ENCODE measurements at places on chromosomes 1 and 21.

DNA sequence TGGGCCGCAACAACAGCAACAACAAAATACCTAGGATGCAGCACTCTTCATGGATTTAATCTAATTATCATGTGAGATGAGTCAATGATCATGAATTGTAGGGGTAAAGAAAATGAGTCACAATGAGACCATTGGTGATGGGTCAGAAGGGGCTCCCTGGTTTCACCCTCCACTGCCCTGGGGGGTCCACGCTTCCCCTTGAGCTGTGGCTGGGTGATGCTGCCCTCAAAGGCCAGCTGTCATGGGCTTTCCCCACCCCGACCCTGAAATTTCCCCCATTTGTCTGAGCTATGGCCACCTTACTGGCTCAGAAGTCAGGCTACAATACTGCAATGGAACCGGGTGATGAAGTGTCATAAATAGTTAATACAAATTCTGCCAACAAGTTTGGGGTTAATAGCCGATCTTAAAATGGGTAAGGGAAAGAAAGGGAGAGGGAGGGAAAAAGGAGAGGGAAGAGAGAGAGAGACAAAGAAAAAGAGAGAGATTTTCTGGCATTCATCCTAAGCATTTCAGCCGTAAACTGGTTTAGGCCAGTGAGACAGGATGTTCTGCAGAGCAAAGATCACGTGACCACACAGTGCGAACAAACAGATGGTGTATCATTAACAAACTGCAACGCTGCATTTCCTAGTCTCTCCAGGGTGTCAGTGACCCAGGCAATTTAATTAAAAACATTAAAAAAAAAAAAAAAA lies 143.4 kb upstream of the ERRFI1 start:
- peak; percentile 61 for DNase-seq

DNA sequence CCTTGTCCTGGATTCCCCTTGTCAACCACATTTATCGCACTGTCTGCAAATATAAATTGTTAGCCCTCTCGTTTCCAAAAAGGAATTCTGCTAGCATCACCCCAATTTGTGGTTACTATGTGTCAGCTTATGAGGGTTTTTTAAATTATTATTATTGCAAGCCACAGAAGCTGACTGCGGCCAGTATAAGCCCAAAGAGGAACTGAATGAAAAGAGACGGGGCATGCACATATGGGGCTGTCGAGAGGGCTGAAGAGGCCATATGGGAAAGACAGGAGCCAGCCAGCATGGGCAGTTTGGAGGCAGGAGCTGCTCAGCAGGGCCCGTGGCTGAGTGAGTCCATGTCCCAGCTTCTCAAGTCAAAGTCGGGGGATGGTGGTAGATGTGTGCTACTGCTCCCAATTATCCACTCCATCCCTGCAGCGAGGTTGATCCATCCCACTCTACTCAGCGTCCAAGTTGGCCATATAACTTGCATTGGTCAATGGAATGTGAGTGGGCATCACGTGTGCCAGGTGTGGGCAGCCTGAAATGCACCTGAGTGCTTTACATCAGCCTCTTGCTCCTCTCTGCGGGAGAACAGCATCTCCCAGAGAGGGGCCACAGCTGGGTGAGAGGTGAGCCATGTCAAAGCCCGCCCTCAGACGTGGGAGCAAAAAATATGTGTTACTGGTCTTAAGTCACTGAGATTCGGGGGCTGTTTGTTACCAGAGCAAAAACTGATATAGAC lies 37.6 kb upstream of the LDLRAP1 start:
- DNase-seq: no peak

DNA sequence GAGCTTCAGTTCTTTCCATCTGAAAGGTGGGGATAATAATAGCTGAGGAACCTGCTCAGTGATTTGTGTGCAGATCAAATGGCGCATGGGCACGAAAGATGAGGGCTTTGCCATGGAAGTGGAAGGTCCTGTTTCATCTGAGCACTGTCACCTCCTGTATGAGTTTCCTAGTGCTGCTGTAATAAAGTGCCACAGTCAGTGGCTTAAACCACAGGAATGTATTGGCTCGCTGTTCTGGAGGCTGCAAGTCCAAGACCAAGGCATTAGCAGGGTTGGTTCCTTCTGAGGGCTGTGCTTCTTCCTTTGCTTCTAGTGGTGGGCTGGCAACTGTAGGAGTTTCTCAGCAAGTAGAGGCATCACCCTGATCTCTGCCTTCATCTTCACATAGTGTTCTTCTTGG lies 51.1 kb upstream of the RBM15 start:
- DNase-seq: no peak

DNA sequence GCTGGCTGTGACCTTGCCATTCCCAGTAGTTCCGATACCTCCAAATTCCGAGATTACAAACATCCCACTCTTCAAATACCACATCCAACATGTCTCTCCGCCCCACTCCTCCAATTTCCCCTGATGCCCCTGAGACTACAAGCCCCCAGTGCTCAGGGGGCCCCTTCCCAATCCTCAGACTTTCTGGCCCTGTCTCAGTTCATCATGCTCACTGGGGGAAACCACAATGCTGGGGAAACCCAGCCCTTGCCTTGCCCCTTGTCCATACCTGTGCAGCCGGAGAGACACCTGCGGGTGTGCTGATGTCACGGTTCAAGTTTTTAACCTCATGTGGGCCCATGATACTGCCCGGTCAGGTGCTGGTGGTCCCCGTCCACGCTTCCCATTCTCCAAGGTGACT lies 226.6 kb downstream of the CAMTA1 start:
- no peak for DNase-seq

DNA sequence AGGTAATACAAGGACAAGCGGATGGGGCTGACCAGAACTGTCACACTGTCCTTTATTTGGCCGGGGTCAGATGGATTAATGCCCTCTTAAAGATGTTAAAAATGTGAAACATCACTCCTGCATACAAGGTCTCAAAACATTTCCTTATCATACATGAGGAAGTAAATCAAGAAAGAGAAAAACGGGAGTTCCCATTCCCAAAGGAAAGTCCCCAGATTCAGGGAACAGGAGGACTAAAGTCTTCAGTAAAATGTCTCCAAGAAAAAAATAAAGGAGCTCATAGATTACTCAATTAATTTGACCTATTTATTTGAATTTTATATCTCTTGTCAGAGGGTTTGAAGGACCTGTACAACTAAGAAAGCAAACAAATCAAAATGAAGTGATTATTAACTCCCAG lies 13.4 kb upstream of the HSD11B1 start:
- no peak for DNase-seq

GRCh38 chr1:24173638-24174575 lies 13.2 kb downstream of the IFNLR1 start:
- no peak for DNase-seq

GRCh38 chr1:180451504-180451903 lies 50.9 kb downstream of the ACBD6 start:
- no peak for DNase-seq

DNA sequence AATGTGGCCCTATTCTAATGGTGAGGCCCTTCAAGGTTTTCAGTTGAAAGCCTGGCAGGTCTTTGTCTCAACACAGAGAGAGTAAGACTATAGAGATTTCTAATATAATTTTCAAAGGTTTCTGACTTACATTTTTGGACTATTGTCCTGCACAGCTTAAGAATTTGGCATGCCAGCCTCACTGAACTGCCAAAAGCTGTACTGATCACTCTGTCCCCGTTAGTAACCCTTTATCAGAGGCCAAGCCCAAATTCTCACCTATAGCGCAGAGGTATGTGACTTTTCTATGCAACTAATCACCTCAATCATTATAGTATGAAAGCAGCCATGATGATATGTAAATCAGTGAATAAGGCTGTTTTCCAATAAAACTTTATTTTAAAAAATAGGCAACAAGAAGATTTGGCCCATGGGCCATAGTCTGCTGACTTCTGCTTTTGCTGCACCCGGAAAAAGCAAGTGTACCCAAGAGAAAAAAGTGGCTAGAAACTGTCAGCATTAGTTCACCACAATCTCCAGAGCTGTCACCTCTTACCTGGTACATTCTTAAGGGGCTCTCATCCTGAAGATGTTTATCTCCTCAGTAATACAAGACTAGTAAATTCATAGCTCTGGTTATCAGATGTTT lies 85.4 kb downstream of the PIGK start:
- no peak for DNase-seq

GRCh38 chr1:96048572-96049212 lies 672.9 kb upstream of the PTBP2 start:
- no peak for DNase-seq
